ENCODE measurements at places on chromosomes 7 and 10.

DNA sequence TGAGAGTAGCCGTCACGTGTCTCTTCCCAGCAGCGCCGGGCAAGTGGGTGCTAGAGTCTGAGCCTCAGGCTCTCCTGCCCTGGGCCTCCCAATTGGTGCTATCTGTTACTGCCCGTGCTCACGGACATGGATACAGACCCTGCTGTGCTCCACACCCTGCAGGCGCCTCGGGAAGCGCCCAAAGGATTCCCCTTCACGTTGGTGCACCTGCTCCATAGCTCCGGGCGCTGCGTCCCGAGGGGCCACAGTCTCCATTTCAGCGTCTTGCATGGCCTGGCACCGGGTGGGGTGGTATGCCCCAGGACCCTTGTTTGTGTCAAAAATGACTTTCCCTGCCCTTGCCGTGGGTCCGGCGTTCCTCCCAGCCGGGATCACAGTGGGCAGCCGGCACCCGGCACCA is 13.8 kb upstream of the ZNF212 start:
- no peak for DNase-seq

DNA sequence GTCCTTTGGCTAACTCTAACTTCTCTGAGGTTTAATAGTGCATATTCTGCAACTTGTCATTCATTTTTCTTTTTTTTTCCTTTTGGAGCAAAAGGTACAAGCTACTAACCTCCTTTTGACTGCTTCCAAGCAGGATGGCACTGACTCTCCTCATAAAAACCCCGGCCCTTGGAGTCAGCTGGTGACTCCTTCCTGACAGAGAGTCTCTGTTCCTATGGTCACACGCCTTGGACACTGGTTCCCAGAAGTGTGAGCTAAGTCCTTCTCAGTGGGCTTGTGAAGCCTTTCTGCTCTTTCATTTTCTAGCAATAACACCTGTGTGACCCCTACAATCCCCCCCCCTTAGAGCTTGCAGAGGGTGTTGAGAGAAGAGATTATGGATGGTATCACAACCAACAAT is 21.7 kb downstream of the DOCK4 start:
- DNase-seq: no peak

GRCh38 chr10:65496541-65496940 is 1429.3 kb upstream of the LRRTM3 start:
- no peak for DNase-seq

GRCh38 chr7:150357270-150357669 is 11.4 kb upstream of the REPIN1 start:
- DNase-seq: no peak

GRCh38 chr10:69468751-69469089 is 17.5 kb downstream of the TSPAN15 start:
- no peak for DNase-seq

- DNase-seq: no peak
These were observed 42.7 kb downstream of the LRRC18 start for GRCh38 chr10:48896756-48897440.

- DNase-seq: no peak
These were observed 190.6 kb downstream of the DIP2C start for GRCh38 chr10:498760-499435.

GRCh38 chr10:51046654-51047053 is 27.6 kb upstream of the PRKG1 start:
- no peak for DNase-seq

DNA sequence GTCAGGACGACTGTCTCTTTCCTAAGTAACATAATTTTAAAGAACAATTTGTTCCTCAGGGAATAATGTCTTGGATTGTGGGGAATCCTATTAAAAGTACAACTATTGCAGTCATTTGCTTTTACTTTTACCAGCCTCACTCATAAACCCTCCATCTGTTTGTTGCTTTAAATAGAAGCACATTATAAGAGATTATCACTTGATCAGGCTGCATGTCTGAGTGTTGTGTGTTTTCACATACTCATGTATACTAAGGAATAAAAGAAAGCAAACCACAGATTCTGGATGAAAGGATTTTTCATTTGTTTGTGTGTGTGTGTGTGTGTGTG is 1077.8 kb downstream of the KCNMA1 start:
- DNase-seq: no peak

- DNase-seq: no peak
These were observed 960.0 kb downstream of the DNAJB9 start for GRCh38 chr7:109529712-109530111.

DNA sequence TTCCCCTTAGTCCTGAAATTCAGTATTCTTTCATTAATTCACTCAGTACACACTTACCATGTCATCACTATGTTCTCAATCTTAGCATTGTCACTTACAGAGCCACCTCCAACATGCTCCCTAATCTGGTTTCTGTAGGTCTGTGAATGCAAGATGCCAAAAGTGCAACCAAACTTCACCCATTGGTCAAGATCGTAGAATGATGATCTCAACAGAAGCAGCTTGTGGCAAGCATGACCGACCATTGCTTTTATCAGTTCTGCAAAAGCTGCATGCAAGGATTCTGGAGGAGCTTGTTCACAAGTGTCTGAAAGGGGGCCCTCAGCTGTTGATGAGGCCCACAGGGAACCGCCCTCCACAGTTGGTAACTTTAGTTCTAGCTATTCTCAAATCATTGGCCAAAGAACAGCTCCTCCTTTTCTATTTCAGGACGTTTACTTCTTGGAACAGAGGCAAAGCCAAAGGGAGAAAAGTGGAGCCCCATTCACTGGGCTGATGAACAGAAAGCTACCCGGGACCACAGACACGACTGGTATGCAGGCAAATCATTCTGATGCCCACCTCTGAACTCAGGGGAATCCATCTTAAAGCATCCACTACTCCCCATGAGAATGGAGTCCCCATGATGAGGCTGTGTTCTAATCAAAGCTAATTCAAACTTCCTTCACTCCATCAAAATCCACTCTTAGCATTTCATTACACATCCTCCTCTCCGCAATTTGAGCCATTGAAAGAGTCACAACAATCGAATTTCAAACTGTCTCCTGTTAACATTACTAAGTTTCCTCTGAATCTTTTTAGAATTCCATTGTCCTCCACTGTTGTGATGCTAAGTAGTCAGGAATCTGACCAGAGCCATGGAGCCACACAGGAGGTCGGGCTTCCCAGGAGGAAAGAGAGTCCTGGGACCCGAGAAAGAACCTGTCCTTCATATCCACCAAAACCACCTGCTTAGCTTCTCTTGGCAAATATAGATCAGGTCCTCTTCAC is 13.9 kb downstream of the GRB10 start:
- DNase-seq: no peak

GRCh38 chr7:114533131-114533530 is 118.5 kb downstream of the FOXP2 start:
- no peak for DNase-seq

GRCh38 chr10:123262456-123262855 is 108.3 kb downstream of the BUB3 start:
- DNase-seq: peak; percentile 26

DNA sequence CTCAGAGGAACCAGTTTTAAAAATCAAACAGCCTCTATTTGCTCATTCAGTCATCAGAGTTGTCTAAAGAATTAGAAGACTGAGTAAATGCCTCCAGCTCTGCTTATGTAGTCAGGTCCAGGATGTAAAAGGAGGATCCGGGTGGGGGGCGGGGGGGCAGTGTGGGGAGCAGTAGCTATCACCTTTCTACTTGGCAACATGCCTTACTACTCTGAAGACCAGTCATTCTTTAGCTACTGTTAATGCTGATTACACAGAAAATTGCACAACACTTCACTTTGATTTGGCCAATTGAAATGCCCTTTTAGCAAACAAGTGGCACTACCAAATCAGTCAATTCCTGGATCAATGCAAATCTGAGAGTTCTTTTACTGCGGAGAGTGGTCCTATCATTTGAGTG is 164.2 kb downstream of the NXPH1 start:
- no peak for DNase-seq

DNA sequence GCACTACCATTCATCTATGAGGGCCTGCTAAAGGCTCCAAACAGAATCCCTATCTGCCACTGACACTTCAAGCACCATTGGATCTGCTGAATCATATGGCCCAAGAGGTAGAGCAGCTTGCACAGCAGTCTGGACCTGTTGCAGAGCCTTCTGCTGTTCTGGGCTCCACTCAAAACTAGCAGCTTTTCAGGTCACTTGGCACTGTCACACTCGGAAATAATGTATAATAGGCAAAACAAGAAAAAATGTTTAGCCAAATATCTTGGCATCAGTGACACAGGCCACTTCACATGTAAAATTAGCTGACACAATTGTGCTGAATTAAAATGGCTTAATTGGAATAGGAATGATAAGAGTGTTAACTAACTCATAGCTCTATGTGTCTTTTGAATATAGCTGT is 1182.9 kb upstream of the LRRTM3 start:
- DNase-seq: no peak

- DNase-seq: no peak
These were observed 19.0 kb downstream of the DPCD start for GRCh38 chr10:101607124-101607523.

DNA sequence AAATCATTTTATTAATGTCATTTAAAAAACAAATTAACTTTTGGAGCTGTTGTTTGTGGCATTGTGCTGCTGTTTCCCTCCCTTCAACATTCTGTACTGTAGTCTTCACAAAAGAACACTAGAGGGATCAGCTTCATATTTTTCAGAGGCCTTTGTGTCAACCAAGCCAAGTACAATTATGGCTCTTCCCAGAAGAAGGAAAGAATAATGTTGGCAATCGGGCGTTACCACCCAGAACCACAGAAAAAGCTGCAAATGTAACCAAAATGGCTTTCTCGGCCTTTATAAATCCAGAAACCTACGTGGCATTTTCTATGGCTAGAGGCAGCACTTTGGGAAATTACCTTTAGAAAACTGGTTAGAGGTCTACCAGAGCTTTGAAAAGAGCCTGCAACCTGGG is 98.8 kb upstream of the COL1A2 start:
- no peak for DNase-seq

DNA sequence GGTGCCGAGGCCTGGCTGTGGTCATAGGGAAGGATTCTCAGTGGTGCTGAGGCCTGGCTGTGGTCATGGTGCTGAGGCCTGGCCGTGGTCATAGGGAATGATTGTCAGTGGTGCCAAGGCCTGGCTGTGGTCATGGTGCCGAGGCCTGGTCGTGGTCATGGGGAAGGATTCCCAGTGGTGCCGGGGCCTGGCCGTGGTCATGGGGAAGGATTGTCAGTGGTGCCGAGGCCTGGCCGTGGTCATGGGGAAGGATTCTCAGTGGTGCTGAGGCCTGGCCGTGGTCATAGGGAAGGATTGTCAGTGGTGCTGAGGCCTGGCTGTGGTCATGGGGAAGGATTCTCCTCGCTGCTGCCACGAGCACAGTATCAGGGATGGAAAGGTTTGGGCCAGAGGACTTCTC is 327.3 kb downstream of the ADARB2 start:
- DNase-seq: peak; percentile 57

DNA sequence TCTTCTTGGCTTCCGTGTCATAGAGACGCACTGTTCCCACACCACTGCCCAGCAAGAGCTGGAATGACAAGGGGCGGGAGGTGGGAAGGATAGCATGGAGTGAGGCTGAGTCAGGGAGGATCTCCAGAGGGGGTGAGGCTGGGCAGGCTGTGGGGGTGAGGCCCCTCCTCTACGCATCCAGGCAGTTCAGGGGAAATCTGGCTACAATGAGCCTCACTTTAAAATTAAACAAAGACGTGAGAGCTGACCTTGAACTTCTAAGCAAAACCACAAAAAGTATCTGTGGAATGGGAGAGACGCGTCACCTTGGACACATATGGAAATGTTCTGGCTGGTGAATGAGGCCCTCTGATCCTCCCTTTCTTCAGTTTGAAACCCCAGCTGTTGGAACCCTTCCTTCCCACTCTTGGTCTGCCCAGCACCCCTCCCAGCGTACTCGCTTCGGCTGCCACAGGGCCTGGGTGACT is 17.7 kb downstream of the WDR91 start:
- no peak for DNase-seq

DNA sequence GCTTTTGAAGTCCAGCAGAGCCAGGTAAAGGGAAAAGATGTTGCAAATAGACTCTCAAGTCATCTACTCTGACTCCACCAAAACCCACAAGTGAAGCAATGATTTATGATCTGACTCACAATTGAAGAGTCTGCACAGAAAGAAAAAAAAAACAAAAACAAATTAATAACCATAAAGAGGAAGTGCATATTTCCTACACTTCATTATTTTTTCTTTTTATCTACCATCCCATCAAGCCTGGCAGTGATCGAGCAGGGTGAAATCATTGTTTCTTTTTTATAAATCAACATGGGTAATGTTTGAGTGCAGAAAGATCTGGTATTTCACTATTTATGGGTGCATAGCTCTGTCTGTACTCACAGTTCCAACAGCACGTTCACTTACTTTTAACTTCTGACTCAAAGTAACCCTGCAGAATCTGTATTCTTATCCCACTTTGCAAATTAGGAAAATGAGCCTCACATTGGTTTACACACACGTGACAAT is 829.0 kb downstream of the TNS3 start:
- no peak for DNase-seq

- no peak for DNase-seq
These were observed 163.1 kb upstream of the PLXNA4 start for GRCh38 chr7:132739271-132739955.

- DNase-seq: no peak
These were observed 307.6 kb downstream of the FGFR2 start for GRCh38 chr10:121290674-121291073.

GRCh38 chr7:92625617-92626016 is 35.4 kb upstream of the FAM133B start:
- DNase-seq: no peak

DNA sequence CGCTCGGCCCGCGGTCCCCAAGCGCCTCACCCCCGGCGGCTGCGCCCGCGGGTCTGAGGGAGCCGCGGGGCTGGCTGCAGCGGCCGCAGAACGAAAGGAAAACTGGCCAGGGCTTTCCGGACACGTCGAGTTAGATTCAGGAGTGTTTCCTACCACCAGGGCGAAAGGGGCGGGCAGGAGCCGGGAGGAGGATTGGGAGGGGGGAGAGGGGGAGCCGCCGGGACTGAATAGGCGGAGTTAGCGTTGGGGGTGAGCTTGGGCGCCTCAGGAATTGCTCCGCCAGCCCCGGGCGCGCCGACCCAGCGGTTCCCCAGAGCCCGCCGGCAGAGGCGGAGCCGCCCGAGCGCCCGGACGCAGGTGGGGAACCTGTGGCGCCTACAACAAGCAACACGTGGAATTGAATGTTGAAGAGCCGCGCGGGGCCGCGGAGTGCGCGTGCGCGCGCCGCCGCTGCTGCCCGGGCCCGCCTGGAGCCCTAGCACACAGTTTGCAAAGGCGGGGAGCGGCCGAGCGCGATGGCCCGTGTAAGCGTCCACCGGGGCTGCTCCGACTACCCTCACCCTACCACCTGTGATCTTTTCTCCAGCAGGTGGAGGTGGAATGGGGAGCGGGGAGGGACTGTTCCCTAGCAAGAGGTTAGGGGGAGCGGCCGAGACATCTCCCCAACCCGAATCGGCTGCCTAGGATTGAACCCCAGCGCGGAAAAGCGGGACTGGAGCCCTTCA is at the start of gene CADPS2:
CADPS2 (minus strand) TSS at position 104 of the 725 bp plus-strand sequence. CDS start 123 bp downstream, outside the sequence.
- peak; percentile 91 for DNase-seq

DNA sequence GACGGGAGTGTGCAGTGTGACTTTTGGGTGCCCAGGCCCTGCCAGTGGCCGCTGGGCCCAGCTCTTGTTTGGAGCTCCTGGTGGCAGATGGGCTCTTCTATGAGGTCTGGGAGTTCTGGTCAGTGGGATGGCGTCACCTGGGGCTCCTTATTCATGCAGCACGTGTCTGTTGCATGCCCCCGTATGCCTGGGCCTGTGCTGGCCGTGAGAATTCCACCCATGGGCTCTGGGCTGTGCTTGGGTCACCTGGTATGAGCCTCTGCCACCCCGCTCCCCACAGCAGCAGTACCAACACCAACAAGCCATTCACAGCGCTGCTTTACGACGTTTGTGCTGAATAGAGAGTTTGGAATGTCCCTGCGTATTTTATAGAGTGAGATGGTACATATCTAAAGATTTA is 27.1 kb downstream of the INPP5A start:
- no peak for DNase-seq

GRCh38 chr7:463362-463781 is 56.3 kb downstream of the PDGFA start:
- no peak for DNase-seq

All from coronary artery (tissue), 2 donors.